Metanephros (tissue), 2 donors: ENCODE measurements at places on chromosomes 6 and 20. TPM values are rescaled to one million over a fixed set of nuclear protein-coding genes. Genes with fewer than 3 reads are reported as not detected.

The DEFB132 gene
- 0.18 TPM for total RNA-seq

The STX11 gene
- 6.8 TPM for total RNA-seq

The SIM1 gene
- 34.3 TPM for total RNA-seq

The KHDC1 gene
- total RNA-seq: 4.5 TPM

The RSPH9 gene
- total RNA-seq: 1.2 TPM

The MKKS gene
- total RNA-seq: 12.9 TPM

The CNKSR3 gene
- total RNA-seq: 25.0 TPM

The PCSK2 gene
- 0.82 TPM for total RNA-seq

The TPD52L1 gene
- 44.3 TPM for total RNA-seq

The HLA-DPA1 gene
- total RNA-seq: 36.2 TPM

The ANKRD66 gene
- not detected for total RNA-seq

The SLC22A7 gene
- total RNA-seq: 0.18 TPM

The LAMA2 gene
- 90.8 TPM for total RNA-seq

The CHRNA4 gene
- total RNA-seq: 13.1 TPM

The GPLD1 gene
- total RNA-seq: 3.9 TPM

The RAMACL gene
- total RNA-seq: 2.6 TPM
